ENCODE measurements at places on chromosomes 2 and 18. TPM values are rescaled to one million over a fixed set of nuclear protein-coding genes. Genes with fewer than 3 reads are reported as not detected.

LRRTM4 gene
- total RNA-seq = not detected

MPP4 gene
- total RNA-seq = 9.0 TPM

SERPINB8 gene
- total RNA-seq = 33.8 TPM

ALK gene
- total RNA-seq = not detected

ARHGEF4 gene
- total RNA-seq = not detected

IL1RL1 gene
- 144 TPM for total RNA-seq

ICA1L gene
- 1.8 TPM for total RNA-seq

CXCR2 gene
- not detected for total RNA-seq

CMPK2 gene
- total RNA-seq = 0.92 TPM

MC2R gene
- total RNA-seq = not detected

GPAT2 gene
- 6.3 TPM for total RNA-seq

SERPINB3 gene
- not detected for total RNA-seq

FASTKD1 gene
- total RNA-seq = 27.0 TPM

TSN gene
- total RNA-seq = 62.9 TPM

ITGB6 gene
- total RNA-seq = 0.07 TPM

RAD51AP2 gene
- total RNA-seq = not detected

MAP3K20 gene
- 31.7 TPM for total RNA-seq

ZNF397 gene
- 3.8 TPM for total RNA-seq

FAHD2B gene
- total RNA-seq = 3.6 TPM

TCF23 gene
- total RNA-seq = not detected

SLC23A3 gene
- total RNA-seq = 0.59 TPM

SPHKAP gene
- total RNA-seq = not detected

STPG4 gene
- total RNA-seq = 0.11 TPM

MALL gene
- total RNA-seq = 72.2 TPM

IL36RN gene
- total RNA-seq = not detected

SERPINB11 gene
- not detected for total RNA-seq

WDR43 gene
- 103 TPM for total RNA-seq

LCT gene
- total RNA-seq = not detected

KCNK3 gene
- not detected for total RNA-seq

CNDP1 gene
- total RNA-seq = not detected

TRABD2A gene
- 0.59 TPM for total RNA-seq

SCYGR4 gene
- total RNA-seq = not detected

CROCC2 gene
- total RNA-seq = not detected

SPP2 gene
- total RNA-seq = not detected

ARHGEF33 gene
- total RNA-seq = 0.11 TPM

SERPINB12 gene
- not detected for total RNA-seq

ALKAL2 gene
- total RNA-seq = not detected

ST8SIA3 gene
- total RNA-seq = not detected

TSGA10 gene
- 2.4 TPM for total RNA-seq

GPR39 gene
- total RNA-seq = not detected

SNTG2 gene
- total RNA-seq = not detected

ING5 gene
- 25.0 TPM for total RNA-seq

ATP6V1B1 gene
- not detected for total RNA-seq

Measured in pulmonary artery endothelial cell (primary cell).